ENCODE measurements at places on chromosomes 11 and 22.
A peak's percentile ranks its signal among the peaks of the same experiment; 100 is the strongest.

DNA sequence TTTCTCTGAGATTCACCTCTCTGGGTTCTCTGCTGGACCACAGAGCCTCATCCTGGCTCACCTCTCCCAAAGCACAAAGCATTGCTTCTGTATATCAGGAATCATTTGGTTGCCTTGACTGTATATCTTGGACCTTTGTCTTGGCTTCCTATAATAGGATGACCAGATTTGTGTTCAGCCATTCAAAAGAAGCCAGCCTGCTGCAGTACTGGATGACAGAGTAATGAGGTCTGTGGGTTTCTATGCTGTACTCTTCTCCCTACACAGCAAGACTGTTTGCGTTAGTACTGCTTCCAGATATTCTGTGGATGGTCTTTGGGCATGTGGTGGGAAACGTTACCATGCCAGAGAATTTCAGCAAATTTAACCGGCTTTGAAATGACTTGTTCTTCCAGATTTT lies 39.8 kb downstream of the ARFGAP2 start:
- no peak for DNase-seq

- DNase-seq, result no peak
Observed at GRCh38 chr11:68806931-68807844, 34.5 kb downstream of the CPT1A start.

DNA sequence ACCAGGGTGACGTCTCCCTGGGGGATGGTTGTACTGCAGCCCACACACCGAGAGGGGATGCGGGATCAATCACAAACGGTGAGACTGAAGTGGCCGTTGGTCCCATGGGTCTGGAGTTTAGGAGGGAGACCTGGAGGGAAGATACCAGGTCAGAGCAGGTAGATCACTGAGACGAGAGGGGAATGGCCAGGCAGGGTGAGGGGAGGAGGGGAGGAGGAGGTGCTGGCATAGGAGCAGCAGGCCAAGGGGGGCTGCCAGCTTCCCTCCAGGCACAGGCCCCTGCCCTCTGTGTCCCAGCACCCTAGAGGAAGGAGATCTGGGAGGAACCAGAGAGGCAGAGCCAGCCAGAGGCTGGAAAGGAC lies 7.0 kb downstream of the MAPK8IP2 start:
- no peak for DNase-seq

DNA sequence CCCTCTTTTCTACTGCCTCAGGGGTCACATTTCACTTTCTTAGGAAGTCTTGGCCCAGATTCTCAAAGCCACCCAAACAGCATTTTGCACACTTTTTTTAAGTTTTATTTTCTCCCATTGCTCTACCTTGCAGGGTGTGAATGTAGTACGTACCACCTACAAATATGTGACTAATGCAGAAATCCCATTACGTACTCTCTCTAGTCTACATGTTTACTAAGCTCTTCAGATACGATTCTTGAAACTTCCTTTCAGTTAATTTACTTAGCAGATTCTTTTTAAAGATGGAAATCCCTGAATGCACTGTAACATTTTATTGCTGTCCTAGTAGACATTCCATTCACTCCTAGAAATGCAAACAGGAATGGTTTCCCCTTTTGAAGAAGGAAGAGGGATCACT lies 61.3 kb downstream of the LRRC4C start:
- DNase-seq, result no peak

GRCh38 chr11:6298605-6299004 lies 21.7 kb downstream of the CAVIN3 start:
- DNase-seq, result no peak

DNA sequence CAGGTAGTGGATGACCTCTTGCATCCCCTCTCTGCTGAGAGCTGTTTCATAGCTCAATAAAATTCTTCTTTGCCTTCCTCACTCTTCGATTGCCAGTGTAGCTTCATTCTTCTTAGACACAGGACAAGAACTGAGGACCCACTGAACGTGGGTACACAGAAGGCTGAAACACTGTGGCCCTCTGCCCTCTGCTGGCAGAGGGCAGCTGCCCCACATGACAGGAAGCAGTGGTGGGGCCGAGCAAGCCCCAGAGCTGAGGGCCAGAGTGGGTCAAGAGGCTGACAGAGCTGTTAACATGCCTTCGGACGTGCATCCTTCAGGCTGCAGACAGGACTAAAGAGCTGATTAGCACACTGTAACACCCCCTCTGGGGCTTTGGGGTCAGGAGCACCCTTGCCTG lies 15.6 kb downstream of the SMC1B start:
- no peak for DNase-seq

GRCh38 chr11:129709801-129710398 lies 105.7 kb upstream of the TMEM45B start:
- DNase-seq, result no peak

GRCh38 chr11:15714641-15715399 lies 600.1 kb downstream of the INSC start:
- peak; percentile 88 for DNase-seq

GRCh38 chr11:16779436-16779835 lies 41.0 kb downstream of the C11orf58 start:
- no peak for DNase-seq

Measured in NCI-H1436 treated with DMSO at 0.1 percent for 48 hours (cell line).